Activated CD4-positive, alpha-beta T cell treated with anti-CD3 and anti-CD28 coated beads, Interleukin-2, amount 10 ng/mL, durations not matched to agents 7 days and 5 days (primary cell): ENCODE measurements at places on chromosomes 13 and 19.
A peak's percentile ranks its signal among the peaks of the same experiment; 100 is the strongest.

GRCh38 chr13:61030445-61030844 is 385.2 kb downstream of the PCDH20 start:
- DNase-seq, result no peak

DNA sequence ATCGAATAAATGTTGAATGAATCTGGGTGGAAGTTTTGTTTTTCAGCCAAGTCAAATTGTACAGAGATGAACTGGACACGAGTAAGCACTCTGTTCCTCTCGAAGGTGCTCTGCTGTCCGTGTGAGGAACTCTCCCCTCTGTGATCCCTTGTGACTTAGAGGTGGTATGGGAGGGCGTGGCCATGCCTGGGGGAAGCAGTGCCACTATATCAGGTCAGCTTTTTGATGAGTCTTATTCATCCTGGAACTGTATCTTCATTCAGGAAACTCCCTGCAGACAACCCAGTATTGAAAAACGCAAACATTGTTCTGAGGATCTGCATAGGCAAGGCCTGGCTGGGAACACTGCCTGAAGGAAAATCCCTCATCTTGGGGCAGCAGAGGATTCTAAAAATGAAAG is 45.7 kb upstream of the FLT1 start:
- no peak for DNase-seq

GRCh38 chr13:59701261-59701660 is 462.5 kb downstream of the DIAPH3 start:
- DNase-seq, result no peak

DNA sequence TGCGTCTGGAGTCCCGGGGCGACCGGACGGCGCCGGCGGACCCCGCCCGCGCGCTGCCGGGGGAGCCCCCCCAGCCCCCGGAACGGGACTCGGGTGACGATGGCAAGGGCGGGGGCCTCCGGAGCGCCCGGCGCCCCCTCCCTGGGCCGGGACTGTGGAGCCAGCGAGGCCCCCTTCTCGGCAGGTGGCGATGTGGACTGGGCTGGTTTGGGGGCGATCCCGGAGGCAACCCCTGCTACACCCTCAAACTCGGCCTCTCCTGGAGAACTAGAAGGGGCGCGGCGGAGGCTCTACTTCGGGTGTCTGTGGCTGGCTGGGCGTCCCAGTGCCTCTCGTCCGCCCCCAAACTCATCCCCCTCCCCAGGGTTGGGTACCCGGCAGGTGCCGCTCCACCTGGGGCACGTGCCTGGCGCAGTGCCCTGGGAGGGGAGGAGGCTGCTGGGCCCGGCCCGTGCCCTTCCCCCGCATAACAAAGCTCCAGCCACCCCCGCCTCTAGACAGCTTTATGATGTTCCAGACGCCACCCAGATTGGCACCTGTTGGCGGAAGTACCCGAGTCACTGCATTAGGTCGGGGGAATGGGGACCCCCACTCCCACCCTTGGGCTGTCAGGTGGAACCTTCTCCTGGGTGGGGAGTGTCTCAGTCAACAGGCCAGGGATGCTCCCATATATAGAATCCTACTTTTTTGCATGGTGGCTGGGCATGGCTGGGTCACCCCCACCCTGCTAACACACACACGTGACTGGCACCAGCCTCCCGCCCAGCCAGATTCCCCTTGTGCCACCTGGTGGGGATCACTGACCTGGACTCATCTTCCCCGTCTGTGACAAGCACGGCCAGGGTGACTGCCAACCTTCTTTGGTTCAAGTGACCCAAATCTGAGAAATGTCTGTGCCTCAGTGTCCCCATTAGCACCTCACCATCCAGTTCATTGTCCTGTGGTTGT is 722 bp downstream of the PKN1 start:
- peak; percentile 30 for DNase-seq

GRCh38 chr19:7595466-7596133 is at the start of gene CAMSAP3:
TSS of gene CAMSAP3 (plus strand) at chr19:7595863. CDS start at chr19:7596003, 140 bp downstream.
- peak; percentile 41 for DNase-seq

- DNase-seq, result peak; percentile 13
Observed at GRCh38 chr19:58305932-58306323, 751 bp downstream of the ERVK3-1 start.

GRCh38 chr13:93235258-93236015 is 8.8 kb downstream of the GPC6 start:
- DNase-seq, result no peak

GRCh38 chr13:65529541-65529940 is 1700.6 kb downstream of the PCDH9 start:
- no peak for DNase-seq

DNA sequence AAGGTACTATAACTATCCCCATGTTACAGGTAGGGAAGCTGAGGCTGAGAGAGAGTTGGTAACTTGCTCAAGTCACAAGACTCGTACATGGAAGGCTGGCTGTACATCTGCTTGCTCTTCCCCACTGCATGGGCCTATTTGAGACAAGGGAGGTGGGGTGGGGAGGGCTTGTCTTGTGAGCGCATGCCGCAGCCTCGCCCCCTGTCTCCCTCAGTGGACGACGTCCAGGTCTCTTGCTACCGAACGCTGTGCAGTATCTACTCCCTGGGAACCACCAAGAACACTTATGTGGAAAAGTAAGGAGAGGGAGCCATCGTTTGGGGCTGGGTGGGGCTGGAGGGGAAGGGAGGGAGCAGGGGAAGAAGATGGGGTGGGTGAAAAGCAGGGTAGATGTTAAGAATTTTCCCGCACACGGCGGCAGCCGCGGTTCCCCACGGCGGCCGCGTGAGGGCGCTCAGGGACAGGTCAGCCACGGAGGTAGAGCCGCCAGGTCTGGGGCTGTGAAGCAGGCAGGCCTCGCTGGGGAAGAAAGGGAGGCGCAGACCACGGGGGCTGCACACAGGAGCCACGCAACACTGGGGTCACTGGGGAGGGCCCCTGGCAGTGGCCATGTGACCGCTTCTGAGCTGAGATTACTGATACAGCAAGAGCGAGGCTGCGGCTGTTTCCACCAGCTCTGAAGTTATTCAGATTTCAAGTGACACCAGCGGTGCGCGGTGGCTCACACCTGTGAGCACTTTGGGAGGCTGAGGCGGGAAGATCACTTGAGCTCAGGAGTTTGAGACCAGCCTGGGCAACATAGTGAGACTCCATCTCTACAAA is 81.5 kb downstream of the RYR1 start:
- peak; percentile 81 for DNase-seq

DNA sequence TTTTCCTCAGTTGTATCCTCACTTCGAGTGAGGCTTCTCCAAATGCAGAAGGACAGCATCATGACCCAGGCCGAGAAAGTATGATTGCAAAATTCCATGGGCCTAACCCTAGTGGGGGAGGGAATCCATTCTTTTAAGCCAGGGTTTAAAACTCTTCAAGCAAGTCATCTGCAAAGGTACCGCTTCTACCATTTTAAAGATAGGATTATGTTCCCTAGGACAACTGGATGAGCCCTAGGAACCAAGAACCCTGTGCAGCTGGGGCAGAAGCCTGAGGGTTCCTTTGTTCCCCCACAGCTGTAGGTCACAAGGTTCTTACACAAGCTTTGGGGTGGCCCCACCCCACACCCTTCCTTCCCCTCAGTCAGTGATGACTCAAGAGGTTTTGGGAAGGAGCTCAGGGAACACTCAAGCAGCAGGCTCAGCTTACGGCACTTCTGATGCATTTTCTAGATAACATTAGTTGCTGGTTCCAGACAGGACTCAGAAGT is 13.5 kb downstream of the ARL11 start:
- no peak for DNase-seq

DNA sequence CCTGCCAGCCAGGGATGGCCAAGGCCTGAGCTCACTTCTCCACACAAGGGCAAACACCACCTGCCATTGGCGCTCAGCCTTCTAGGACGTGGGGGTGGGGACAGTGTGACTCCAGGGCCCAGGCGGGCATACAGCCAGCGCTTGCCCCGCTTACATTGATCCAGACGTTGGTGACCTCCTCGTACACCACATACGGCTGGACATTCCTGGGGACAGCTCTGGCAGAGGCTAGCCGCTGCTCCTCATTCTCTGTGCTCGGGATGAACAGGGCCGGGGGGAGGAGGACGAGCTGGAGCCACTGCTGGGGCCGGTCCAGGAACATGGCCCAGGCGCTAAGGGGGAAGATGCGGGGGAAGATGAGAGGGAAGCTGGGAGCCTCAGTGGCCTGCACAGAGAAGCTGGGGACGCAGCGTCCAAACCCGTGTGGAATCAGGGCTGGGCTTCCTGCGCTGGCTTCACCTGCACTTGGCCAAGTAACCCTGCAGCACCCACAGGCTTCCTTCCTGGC is 25.1 kb upstream of the MYDGF start:
- no peak for DNase-seq

DNA sequence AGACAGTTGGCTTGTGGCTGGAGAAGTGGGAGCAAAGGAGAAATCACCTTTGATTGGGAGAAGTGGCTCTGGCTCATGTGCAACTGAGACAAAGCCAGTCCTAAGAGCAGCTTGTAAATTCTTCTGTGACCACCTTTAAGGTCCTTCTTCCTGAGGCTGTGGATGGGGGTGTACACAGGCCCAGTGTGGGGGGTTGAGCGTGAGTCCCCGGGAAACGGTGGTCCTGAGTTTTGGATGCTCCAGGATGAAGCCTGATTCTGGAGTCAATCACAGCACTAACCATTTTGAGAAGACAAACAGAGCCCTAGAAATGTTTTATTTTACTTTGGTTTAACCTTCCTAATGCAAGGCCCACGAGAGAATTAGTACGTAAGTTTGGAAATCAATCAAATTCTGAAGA is 3.9 kb upstream of the CEBPA start:
- DNase-seq, result no peak

DNA sequence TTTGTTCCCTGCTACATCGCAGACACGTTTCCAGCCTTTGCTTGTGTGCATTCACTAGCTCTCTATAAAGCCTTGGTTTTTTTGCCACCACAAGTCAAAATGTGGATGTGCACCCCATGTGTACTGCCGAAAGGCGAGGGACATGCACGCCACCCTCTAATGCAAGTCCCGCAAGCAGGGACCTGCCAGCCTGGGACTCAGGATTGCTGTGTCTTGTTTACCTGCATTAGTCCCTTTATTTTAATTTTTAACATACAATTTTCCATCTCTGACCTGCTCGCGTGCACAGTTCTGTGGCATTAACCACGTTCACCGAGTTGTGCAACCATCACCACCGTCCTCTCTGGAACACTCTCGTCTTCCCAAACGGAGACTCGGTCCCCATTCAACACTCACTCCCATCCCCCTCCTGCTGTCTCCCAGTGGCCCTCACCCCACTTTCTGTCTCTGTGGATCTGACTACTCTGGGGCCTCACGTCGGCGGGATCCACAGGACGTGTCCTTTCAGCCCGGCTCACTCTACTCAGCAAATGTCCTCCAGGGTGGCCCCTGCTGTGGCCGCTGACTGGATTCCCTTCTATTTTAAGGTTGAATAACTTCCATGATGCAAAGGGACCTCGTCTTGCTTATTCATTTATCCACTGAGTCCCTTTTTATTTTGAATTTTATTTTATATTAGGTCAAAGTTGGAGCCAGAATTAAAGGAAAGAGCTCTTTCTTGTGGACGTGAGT is 58.4 kb downstream of the RASA3 start:
- DNase-seq, result no peak

- DNase-seq, result no peak
Observed at GRCh38 chr13:114008964-114009589, 35.2 kb upstream of the C13orf46 start.

GRCh38 chr19:55626350-55626749 is 2.0 kb upstream of the ZNF784 start:
- DNase-seq, result peak; percentile 84

GRCh38 chr19:40640744-40641143 is 39.6 kb downstream of the LTBP4 start:
- no peak for DNase-seq

- DNase-seq, result no peak
Observed at GRCh38 chr19:40567040-40567749, 9.5 kb upstream of the SHKBP1 start.

DNA sequence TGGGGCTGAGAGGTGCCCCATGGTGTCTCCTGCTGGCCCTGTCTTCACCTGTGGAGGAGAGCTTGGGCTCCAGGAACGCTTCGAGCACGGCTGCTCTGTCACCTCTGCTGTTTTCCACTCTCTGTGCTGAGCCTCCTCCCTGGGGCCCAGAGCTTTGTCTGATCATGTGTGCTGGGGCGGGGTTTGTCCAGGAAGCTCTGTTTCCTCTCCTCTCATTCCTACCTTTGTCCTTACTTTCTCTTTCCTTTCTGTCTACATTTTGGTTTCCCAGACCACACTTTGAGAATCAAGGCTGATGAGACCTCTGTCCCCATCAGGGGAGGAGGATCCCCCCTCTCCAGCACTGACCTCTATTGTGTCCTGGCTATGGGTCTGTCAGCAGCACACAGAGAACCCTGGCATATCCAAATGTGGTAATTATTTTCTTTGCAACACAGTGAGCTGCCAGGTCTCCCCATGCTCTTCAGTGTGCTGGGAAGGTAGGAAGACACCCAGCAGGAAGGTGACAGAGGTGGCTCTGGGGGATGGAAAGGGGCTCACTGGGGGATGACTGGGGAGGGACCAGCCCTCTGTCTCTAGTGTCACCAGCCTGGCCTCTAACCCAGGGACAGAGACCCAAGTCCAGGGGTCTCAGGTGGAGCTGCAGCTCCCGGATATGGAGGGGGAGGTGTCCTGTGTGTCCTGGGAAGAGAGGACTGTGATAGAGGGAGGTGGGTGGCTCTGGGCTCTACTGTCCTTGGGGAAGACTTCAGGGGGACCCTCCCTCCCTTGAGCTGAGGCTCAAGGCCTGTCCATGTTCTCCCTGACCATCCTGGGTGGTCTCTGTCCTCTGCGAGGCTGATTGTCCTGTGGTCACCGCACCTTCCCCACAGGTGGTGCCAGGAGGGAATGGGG is at the start of gene CEACAM1:
Gene CEACAM1 (minus strand): TSS at position 128 of the 894 bp plus-strand sequence. CDS start 107 bp downstream, at position 21.
- peak; percentile 78 for DNase-seq

DNA sequence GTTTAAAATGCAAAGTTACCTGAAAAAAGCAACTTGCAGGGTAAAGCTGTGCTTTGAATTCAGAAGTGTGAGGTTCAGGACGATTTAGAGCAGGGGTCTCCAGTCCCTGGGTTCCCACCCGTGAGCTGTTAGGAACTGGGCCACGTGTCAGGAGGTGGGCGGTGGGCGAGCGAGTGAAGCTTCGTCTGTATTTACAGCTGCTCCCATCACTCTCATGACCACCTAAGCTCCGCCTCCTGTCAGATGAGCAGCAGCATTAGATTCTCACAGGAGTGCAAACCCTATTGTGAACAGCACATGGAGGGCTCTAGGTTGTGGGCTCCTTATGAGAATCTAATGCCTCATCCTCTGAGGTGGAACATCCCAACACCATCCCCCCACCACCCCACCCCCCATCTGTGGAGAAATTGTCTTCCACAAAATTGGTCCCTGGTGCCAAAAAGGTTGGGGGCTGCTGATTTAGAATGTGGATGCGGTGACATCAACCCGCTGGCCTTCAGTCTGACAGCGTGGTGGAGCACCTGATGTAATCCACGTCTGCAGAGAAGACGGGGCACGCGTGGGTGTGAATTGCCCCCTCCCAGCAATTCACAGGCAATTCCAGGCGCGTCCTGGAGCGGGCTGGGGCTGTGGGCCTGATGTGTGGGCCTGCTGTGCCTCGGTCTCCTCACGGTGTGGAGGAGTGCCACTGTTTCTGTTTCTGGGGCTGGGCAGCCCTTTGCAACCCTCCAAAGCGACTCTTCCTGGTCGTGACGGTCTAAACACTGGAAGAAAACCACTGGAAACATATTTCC is 214.0 kb upstream of the SOX1 start:
- DNase-seq, result no peak

- no peak for DNase-seq
Observed at GRCh38 chr19:765179-765738, 14.3 kb downstream of the MISP start.
